Inflammatory macrophage (primary cell): ENCODE measurements at places on chromosomes 1 and 21.

- DNase-seq, result peak; percentile 15
These were observed 60.3 kb downstream of the XCL1 start for GRCh38 chr1:168636642-168637111.

GRCh38 chr21:35352066-35352770 is 303.1 kb upstream of the RUNX1 start:
- DNase-seq, result peak; percentile 46

DNA sequence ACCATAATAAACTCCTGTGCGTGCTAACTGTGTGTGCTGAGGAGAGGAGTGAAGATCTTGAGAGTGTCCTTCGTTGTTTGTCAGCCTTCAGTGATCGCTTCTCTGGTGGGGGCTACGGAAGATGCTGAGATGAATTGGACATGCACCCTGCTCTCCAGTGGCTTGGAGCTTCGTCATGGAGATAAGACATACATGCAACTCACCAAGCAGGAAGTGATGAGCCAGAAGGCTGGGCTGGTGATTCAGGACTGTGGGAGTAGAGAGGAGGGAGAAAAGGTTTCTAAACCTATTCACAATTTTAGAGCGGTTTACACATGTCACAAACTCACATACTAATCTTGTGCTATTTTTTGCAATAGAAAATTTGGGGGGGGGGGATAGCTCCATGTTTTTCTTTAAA is 128.9 kb upstream of the ADAR start:
- peak; percentile 89 for DNase-seq

- DNase-seq, result peak; percentile 86
These were observed 645 bp downstream of the ATP6V0B start for GRCh38 chr1:43975249-43975961.

DNA sequence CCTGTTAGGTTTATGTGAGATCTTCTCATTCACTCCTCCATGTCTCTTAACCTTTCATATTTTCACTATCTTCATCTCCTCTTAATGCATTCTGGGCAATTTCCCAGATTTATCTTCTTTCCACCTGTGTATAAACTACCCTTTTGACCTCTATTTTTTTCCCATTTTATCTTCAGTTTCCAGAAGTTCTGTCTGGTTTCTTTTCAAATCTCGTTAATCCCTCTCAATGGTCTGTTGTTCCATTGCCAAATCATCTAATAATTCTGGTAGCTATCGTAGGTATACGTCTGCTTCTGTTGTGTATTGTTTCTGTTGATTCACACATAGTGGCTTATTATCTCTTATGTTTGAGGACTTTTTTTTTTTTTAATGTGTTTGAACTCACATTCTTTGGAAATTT is 25.7 kb upstream of the HYI start:
- DNase-seq, result no peak

DNA sequence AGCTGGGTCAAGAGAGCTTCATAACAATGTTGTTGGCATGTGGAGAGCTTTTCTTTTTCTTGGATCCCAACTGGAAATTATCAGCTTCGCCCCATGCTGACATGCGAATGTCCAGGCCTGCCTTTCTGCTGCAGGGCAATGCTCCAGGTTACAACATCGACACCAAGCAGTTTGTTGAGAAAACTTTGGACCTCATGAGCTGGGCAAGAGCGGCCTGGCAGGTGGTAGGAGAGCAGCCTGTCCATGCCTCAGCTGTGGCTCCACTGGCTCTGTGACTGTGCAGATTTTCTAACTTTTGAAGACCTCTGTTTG is 41.4 kb downstream of the MTARC1 start:
- no peak for DNase-seq

DNA sequence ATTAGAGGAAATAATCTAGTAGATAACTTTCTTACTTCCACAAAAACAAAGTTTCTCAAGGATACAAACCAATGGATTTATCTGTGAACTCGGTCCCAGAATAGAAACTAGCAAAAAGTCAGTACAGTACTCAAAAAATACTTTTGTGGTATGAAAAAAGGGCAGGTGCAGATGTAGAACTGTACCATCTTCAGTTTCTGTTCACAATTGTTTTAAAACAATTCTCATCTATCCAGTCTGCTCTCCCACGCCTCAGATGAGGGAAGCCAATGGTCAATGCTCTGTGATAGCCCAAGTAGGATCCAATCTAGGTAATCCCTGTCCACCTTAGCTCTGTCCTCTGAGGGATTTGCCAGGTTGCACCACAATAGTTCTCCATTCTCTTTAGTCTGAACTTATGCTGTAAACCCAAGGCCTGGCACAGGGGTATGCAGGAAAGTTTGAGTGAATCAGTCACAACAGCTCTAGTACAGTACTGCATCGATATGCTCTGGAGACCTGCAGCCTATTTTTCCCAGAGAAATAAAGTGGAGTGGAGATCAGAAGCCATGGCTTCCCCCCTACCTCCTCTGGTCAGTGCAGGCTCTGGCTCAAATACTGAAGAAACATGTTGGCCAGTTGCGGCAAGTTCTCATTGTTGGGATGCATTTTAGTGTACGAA is 1.4 kb downstream of the KTI12 start:
- no peak for DNase-seq

GRCh38 chr1:163296504-163297263 is 25.1 kb upstream of the NUF2 start:
- DNase-seq, result no peak

DNA sequence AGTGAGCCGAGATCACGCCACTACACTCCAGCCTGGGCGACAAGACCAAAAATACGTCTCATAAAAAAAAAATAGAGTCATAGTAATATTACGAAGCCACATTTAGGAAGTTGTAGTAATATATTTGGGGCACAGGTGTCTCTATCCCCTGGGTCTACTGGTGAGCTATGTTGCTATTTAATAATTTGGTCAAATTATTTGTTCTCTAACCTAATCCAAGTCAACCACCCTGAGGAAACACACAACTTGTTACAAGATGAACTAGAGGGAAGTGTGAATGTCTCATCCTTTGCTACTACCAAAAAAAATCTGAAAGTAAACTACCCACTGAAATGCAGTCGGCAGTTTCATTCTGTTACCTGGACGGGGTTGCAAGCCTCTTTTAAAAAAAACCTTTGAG is 35.3 kb downstream of the RGS8 start:
- no peak for DNase-seq

- DNase-seq, result no peak
These were observed 32.0 kb downstream of the NTPCR start for GRCh38 chr1:232982238-232982944.

- no peak for DNase-seq
These were observed 214.0 kb downstream of the ATG4C start for GRCh38 chr1:62997884-62998283.

GRCh38 chr21:31395791-31396190 is 51.7 kb upstream of the TIAM1 start:
- no peak for DNase-seq

GRCh38 chr1:163258181-163258580 is 55.5 kb upstream of the RGS5 start:
- DNase-seq, result no peak

GRCh38 chr1:234208351-234208750 is 164.9 kb upstream of the COA6 start:
- no peak for DNase-seq

DNA sequence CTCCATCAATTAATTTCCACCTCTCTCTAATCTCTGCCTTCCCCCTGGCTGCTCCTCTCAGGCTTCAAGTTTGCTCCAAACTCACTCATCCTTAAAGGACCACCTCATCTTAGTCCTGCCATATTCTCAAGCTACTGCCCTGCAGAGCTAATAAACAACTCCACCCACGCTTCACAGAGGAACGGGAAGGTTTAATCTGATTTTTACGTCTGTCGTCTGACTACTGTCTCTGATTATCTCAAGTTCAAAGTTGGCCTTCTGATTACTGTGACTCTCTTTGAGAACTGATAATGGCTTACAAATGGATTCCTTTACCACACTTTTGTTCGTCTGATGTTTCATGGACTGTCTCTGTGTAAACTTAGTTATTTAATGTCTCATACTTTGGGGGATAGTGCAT is 7.6 kb upstream of the CPT2 start:
- DNase-seq, result no peak

DNA sequence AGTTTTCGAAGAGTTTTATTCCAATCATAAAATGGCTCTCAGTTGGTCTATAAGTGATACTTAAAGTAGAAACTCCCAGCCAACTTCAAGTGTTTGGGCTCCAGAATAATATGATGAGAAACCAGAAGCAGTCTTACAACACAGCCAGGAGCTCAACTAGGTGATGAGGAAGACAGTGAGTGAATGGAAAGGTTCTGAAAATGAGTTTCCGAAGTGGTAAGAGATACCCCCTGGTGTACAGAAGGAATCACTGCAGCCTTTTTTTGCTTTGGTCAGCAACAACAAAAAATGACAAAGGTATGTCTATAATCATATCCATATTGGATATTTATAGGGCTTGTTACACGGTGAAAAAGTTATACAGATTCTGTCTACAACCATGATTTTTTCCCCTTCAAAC is 16.5 kb downstream of the KRTAP19-1 start:
- DNase-seq, result no peak

DNA sequence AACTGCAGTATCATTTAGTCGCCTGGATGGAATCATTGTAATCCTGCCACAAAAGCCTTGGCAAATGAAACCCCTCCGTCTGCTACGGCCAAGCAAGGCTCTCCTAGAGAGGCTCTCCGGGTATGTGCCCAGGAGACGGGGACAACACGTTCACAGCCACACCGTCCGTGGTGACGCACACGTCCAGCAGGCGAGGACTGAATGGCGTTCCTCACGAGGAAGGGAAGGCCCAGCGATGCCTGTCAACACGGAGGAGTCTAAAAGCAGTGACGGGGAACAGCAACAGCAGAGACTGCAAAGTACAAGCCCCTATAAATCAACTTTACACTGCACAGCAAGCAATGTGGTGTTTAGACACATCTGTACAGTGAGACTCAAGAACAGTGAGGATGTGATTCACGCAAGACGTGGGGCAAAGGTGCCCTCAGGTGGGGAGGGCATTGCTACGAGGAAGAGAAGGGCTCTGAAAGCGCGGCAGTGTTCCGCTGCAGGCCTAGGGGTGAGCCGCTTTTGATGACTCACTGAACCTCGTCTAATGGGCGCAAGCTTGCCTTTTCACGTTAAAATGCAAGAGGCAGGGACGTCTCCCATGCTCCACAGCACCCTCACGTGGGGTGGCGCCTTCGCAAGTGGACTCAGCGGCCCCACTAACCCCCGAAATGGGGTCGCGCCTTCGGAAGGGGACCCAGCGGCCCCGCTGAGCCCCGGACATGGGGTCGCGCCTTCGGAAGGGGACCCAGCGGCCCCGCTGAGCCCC is 6.8 kb downstream of the WRAP73 start:
- no peak for DNase-seq

DNA sequence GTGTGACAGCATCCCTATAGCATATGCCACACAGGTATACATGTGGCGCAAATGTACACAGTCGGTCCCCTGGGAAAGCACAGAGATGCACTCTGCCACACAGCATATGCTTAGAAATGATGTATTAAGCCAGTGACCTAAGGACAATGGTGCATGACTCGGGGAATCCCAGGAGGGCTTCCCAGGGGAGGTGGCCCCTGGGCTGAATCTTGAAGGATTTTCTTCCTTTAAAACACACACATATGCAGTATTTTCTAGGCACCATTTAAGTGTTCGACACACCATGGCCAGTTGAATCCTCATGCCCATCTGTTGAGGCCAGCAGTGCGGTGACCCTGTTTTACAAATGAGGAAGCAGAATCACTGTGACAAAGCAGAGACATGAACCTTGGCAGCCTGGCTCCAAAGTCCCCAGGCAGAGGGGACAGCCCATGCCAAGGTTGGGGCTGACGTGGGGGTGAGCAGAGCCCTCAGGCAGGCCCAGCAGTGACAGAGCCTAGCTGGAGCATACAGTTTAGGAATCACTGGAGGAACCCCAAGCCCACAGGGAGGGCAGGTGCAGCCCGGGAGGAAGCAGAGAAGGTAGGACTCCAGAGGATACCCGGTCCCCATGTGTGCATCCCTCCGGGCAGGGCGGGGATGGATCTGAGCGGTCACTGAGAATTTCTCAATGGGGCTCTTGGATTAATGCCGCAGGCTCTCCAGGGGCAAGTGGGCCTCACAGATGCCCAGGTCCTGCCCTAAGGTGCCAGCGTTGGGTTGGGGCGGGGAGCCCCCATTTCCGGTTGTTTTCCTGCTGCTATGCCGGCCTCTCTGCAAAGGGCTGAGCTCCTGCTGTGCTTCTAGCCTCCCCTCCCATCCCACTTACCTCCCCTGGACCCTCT is 28.4 kb downstream of the WNT3A start:
- no peak for DNase-seq

- DNase-seq, result no peak
These were observed 100.5 kb downstream of the PAX7 start for GRCh38 chr1:18731148-18731547.

GRCh38 chr1:247407180-247407616 is 8.8 kb upstream of the NLRP3 start:
- DNase-seq, result peak; percentile 84

- no peak for DNase-seq
These were observed 326.0 kb upstream of the RUNX1 start for GRCh38 chr21:35375115-35375514.

DNA sequence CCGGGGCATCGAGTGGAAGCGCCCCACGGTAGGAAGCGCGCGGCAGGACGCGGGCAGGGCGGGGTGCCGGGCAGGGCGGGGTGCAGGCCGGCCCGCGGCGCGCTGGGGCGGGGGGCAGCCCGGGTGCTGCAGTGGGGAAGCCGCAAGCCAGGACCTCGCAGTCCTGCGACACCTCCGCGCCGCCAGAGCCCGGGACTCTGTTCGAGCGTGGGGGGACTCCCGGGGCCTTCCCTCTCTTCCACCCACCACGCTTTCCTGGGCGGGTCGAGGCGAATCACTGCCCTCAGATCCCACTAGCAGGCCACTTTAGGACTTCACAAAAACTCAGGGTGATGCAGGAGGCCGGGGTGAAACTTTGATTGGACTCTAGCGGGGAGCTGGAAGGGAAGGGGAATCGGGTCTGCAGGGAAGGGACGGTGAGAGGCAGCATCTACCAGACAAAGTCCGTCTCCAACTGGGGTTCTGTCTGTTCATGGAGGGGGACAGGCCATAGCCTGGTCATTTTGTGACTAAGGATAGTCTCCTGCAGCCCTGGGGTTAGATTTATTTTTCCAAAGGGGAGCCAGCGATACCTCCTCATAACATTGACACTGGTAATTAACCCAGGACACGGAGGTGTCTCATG is 623 bp downstream of the CAPN2 start:
- DNase-seq, result peak; percentile 82

DNA sequence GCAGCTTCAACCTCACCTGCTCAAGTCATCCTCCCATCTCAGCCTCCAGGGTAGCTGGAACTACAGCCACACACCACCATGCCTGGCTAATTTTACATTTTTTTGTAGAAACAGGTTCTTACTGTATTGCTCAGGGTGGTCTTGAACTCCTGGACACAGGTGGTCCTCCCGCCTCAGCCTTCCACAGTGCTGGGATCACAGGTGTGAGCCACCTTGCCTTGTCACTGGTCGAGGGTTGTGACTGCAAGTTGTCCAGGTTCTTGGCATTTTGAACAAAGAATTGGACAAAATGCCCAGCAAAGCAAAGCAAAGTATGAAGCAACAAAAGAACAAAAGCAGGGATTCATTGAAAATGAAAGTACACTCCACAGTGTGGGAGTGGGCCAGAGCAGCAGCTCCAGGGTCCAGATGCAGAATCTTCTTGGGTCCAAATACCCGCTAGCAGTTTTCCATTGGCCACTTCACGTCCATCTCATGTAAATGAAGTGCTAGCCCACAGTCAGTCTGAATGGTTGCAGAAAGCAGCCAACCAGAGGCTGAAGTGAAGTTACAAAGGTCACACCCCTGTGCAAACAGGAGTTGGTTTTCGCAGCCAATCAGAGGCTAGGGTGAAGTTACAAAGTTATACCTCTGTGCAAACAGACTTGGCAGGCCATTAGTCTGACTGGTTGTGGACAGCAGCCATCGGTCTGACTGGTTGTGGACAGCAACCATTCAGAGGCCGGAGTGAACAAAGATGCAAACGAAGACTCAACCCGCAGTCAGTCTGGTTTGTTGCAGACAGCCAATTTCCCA is 109.5 kb upstream of the KIF26B start:
- DNase-seq, result no peak
